ENCODE measurements at places on chromosomes 6 and 20.

GRCh38 chr20:58833921-58834320, 16.8 kb downstream of the GNAS-AS1 start:
- no peak for DNase-seq

DNA sequence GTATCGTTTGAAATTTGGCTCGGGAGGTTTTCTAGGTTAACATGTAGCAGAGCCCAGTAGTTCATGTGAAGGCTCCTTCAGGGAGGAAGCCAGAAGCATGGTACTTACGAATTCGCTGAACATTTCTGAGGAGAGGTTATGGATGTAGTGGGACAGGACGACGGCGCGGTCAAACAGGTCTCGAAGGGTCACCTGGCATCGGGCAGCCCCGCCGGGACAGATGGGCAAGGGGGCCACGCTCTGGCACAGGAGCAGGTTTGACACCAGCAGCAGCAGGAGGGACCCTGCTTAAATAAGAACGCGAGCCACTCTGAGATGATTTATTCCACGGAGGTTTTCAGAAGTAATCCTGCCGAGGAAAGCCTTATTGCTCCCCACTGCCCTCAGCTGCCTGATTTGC, 2.5 kb downstream of the PRL start:
- DNase-seq: no peak

GRCh38 chr6:109336221-109336961, 45.9 kb downstream of the CD164 start:
- DNase-seq: no peak

DNA sequence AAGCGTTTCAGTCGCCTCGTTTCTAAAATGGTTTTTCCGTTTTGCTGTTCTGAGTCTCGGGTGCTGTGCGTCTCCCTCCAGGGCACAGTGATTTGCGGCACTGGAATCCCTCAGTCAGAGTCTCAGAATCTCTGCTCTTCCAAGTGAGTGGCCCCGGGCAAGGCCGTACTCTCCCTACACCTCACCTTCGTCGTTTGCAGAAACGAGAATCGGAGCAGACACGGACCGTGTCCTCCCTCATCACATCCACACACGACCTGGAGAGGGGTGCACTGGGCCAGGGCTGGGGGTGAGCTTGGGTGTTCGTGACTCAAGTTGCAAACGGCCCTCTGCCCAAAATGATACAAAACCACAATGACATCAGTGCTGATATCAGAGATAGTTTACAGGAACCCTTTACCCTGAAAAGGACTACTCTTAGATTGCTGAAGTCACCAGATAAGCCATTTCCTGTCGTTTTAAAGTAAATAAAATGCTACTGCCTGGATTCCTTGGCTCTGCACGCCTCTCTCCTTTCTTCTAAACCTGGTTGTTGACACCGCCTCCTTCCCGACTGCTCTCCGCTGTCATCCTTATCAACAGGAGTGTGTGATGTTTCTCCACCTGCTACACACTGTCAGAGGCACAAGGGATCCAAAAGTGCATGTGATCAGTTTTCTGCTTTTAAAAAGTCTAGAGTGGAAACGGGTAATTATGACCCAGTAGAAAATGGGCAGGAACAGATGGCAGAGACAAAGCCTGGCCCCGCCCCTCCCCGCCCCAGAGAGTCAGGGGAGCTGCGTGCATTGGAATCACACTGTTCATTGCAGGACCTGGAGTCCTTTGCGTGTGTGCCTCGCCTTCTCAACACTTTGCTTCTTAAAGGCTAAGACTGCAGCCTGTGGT, 38.4 kb downstream of the KIF25 start:
- no peak for DNase-seq

DNA sequence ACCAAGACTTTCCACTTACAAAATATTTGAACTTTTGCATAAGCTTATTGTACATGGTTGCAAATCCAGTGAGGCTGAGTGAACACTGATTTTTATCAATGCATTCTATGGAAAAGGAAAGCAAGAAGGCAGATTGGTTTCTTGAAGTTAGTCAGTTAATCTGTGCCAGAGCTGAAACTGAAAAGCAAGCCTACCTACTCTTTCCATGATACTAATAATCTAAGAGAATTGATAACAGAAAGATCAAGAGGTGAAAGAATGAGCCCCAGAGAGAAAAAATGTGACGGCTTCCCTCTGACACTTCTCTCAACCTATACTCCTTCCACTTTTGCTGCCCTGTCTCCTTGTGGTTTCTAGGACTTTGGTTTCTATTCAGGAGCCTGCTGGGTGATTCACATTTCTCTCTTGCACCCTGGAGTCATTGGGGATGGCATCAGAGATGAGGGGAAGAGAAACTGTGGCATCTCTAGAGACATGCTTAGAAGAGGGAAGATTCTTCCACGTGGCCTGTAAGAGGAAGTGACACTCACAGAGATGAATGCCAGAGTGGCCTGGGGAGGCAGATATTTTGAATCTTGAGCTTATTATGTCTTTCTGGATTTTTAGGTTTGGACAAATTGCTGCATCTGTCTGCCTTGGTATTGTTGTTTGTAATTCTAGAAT, 158.6 kb upstream of the RIMS1 start:
- DNase-seq: no peak

GRCh38 chr6:83193747-83194566, 800 bp downstream of the RWDD2A start:
- no peak for DNase-seq

- no peak for DNase-seq
Measured at GRCh38 chr6:134352786-134353480, 35.0 kb upstream of the SGK1 start.

GRCh38 chr20:36574366-36575135, 1.2 kb downstream of the TGIF2 start:
- no peak for DNase-seq

DNA sequence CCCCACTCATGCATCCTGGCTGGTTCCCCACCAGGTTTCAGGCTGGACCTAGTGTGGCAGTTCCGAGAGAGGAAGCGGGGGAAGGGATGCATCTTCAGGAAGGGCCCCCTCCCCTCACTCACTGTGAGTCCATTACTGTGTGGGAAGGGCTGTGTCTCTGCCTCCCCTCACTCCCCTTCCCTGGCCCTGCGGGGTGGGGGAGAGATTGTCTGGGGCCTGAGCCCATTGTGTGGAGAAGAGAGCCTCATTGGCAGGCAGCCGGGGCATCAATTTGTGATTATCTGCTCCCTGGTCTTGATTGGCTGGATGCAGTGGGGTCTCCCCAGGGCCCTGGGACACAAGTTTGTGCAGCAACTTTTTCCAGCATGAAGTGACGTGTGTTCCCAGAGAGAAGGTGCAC, 4.1 kb upstream of the MYT1 start:
- DNase-seq: no peak

DNA sequence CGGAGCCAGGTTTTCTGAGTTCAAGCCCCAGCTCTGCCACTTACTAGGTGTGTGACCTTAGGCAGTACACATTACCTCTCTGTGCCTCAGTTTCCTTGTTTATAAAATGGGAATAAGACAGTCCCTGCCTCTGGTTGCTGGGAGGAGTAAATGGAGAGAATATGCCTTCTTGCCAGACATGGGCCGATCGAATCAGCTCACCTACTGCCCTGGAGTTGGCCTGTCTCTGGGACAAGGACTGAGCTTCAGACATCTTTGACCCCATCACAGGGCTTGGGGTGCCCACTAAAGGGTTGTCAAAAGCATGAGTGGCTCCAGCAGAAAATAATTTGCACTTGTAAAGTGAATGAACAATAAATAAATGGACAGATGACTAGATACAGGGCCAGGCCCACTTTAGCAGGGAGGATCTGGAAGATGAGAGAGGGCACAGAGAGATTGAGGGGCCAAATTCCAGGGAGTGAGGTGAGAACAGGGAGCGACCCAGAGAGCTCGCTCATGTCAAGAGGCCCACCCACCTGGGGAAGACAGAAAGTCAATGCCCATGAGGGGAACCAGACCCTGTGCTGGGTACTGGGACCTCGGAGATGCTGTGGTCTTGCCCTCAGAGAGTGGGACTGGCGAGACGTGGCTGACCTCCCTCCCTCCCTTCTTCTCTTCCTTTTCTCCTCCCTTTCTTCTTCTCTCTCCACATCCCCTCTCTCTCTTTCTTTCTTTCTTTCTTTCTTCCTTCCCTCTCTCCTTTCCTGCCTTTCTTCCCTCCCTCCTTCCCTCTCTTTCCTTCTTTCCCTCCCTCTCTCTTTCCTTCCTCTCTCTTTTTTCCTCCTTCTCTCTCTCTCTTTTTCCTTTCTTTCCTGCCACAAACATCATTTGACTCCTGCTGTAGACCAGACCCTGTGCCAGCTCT, 3.9 kb upstream of the BPIFA2 start:
- no peak for DNase-seq

- DNase-seq: no peak
Measured at GRCh38 chr6:119856136-119856535, 506.6 kb upstream of the MAN1A1 start.

DNA sequence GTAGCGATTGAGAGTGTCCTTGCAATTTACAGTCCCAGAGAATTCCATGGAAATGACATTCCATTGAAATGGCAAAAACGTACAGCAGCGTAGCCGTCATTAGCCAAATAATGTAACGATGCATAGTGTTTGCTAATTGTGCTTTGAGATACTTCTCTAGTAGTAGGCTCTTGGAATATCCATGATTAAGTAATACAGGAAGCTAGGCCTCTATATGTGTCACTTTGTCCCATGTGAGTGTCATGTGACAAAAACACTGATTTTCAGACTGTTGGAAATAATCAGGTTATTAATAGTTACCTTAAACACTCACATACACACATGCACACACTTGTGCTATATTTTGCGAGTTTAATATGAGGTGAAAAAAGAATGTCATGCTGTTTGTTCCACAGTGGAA, 35.2 kb downstream of the SLX4IP start:
- no peak for DNase-seq

- DNase-seq: no peak
Measured at GRCh38 chr6:3560211-3560610, 103.4 kb upstream of the SLC22A23 start.

- DNase-seq: no peak
Measured at GRCh38 chr6:84411060-84411629, 183.7 kb upstream of the CEP162 start.

GRCh38 chr20:40961686-40962640, 66.7 kb upstream of the TOP1 start:
- DNase-seq: no peak

GRCh38 chr6:75818098-75818855, 69.2 kb downstream of the MYO6 start:
- no peak for DNase-seq

GRCh38 chr20:51560550-51561307, 18.2 kb upstream of the NFATC2 start:
- no peak for DNase-seq

- DNase-seq: no peak
Measured at GRCh38 chr6:90895299-90896074, 308.6 kb upstream of the MAP3K7 start.

- DNase-seq: no peak
Measured at GRCh38 chr6:105785066-105785811, 300.9 kb upstream of the PRDM1 start.

DNA sequence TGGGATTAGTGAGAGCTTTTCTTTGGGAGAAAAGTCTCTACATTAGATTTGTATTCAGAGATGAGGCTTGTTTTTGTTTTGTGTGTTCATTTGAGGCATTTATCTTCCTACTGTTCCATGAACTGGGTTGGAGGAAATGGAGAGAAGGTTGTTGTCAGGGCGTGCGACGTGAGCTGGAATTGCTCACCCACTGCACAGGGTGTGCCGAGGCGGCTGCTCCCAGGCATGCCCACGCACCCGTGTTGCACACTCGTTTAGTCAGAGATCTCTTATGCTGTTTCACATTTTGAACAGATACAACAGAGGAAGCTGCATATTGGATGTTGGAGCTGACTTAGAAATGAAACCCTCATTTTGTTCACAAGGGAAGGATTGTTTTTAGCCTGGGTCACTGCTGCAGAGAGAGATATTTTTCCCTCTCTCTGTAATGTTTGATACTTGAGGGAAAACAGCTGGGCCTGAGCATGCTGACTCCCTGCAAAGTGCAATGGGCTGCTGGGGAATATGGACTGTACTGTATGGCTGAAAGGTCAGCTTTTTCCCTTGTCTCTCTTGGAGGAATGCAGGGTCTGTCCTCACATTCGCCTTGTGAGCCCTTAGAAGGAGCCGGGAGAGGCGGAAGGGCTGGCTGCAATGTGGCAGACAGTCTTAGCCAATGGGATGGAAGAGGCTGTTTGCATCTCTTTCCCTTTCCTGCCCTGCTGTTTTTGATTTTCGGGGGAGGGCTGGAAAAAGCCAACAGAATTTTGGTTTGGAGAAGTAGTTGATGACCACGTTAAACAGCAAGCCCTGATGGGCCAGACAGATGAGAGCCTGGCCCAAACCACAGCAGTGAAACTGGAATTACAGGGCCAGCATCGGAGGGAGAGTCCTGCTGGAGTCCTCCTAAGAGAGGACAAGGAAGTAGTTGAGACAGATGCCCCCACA, 170.8 kb downstream of the SASH1 start:
- no peak for DNase-seq

DNA sequence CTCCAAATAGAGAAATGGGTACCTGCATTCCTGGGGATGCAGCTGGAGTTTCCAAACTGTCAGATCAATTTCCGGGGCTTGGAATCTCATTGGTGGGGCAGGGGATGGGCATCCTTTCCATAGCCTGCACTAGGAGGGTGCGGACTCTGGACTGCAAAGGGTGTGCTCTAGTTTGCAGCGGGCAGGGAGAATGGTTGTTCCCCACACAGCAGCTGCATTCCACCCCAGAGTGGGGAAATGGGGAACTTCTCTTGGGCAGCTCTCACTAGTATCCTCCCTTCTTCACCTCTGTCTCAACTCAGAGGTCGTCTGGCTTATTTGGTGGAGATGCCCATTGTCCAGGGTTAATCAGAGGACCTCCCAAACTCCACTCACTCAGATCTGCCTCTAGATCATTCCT, 34.5 kb upstream of the CDKN1A start:
- no peak for DNase-seq

GRCh38 chr20:1322511-1323245, 6.3 kb downstream of the SDCBP2 start:
- DNase-seq: no peak

DNA sequence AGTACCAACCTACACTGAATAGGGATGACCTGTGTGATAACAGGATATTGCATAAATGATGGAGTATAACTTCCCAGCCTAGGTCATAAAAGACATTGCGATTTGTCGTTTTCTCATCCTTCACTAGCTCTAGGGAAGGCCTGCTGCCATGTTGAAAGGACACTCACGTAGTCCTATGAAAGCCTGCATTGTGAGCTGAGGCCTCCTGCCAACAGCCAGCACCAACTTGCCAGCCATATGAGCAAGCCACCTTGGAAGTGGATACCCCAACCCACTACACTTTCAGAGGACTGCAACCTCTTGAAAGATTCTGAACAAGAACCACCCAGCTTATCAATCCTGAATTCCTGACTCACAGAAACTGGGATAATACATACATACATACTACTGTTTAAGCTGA, 3.5 kb upstream of the PANK2 start:
- DNase-seq: no peak

DNA sequence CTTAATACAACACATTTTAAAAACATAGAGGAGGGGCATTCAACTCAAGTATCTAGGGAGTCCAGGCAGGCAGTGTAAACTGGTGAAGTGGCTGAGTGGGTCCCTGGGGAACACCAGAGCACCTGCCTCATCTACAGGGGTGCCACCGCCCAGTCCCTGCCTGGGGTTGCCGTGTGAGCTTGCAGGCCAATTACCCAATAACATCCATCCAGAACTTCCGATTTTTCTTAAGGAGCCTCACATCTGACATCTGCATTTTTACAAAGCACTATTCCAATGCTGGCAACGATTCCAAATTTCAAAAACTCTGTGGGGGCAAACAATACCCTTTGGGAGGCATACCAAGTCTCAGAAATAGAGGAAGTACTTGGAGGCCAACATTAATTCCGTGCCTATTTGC, 288.4 kb upstream of the TSHZ2 start:
- no peak for DNase-seq

All from NT2/D1 (cell line).